ENCODE measurements at places on chromosomes 12 and 14.

DNA sequence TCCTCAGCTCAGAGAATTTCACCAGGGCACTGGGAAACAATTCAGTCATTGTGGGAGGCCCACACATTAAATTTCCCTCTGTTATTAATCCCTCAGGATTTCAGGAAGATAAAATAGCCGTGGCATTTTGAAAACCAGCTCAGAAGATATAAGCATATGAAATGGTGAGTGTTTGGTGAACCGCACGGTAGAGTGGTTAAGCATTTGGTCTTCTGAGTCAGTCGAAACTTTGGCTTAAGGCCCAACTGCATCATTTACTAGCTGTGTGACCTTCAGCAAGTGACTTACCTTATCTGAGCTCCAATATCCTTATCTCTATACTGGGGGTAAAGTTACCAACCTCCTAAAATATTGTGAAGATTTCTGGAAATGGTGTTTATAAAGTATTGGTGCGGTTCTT lies 5.2 kb upstream of the VRK1 start:
- H3K4me3 ChIP-seq: no peak overlapping the region
- H3K27ac ChIP-seq: no peak overlapping the region
- no peaks in the 10 kb centered on the region for H3K36me3 ChIP-seq
- no peak for ATAC-seq
- H3K4me1 ChIP-seq: no peaks in the 10 kb centered on the region
- no peaks in the 10 kb centered on the region for H3K27me3 ChIP-seq

- no peak overlapping the region for H3K27ac ChIP-seq
- H3K27me3 ChIP-seq: peaks cover 56% of the 10 kb centered on the region
- H3K4me1 ChIP-seq: no peaks in the 10 kb centered on the region
- H3K36me3 ChIP-seq: no peaks in the 10 kb centered on the region
- no peak overlapping the region for H3K4me3 ChIP-seq
- ATAC-seq: no peak
Observed at GRCh38 chr12:56872366-56872765, 61.8 kb downstream of the SDR9C7 start.

- H3K4me1 ChIP-seq: peaks cover 18% of the 10 kb centered on the region
- no peaks in the 10 kb centered on the region for H3K27me3 ChIP-seq
- no peak overlapping the region for H3K27ac ChIP-seq
- peaks cover 8% of the 10 kb centered on the region for H3K36me3 ChIP-seq
- H3K4me3 ChIP-seq: no peak overlapping the region
Observed at GRCh38 chr12:21434699-21435098, 2.8 kb upstream of the PYROXD1 start.

- H3K27ac ChIP-seq: no peak overlapping the region
- no peaks in the 10 kb centered on the region for H3K27me3 ChIP-seq
- peaks cover 25% of the 10 kb centered on the region for H3K4me1 ChIP-seq
- H3K36me3 ChIP-seq: peaks cover 47% of the 10 kb centered on the region
Observed at GRCh38 chr12:119994892-119995658, 6.0 kb downstream of the BICDL1 start.

- H3K36me3 ChIP-seq: peaks cover 46% of the 10 kb centered on the region
- no peak for ATAC-seq
- H3K27ac ChIP-seq: no peak overlapping the region
- H3K27me3 ChIP-seq: no peaks in the 10 kb centered on the region
Observed at GRCh38 chr14:91117960-91118359, 4.1 kb downstream of the DGLUCY start.

DNA sequence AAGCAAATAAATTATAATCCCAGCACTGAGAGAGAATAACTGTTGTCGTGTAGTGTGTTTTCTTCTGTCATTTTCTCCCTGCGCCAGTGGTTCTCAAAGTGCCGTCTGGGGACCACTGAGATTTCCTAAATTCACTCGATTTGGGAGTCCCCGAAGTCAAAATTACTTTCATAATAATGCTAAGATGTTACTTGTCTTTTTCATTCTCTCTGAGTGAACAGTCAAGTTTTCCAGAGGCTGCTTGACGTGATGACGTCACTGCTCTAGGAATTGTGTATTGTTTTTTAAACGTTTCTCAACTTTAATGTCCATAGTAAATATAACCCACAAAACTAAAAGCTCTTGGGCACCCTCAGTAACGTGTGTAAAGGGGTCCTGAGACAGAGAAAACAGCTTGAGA lies 796 bp upstream of the POP5 start:
- peak overlapping the region; percentile 87 for H3K27ac ChIP-seq
- peak overlapping the region; percentile 96 for H3K4me3 ChIP-seq
- peaks cover 8% of the 10 kb centered on the region for H3K36me3 ChIP-seq
- no peaks in the 10 kb centered on the region for H3K27me3 ChIP-seq
- no peak for ATAC-seq

DNA sequence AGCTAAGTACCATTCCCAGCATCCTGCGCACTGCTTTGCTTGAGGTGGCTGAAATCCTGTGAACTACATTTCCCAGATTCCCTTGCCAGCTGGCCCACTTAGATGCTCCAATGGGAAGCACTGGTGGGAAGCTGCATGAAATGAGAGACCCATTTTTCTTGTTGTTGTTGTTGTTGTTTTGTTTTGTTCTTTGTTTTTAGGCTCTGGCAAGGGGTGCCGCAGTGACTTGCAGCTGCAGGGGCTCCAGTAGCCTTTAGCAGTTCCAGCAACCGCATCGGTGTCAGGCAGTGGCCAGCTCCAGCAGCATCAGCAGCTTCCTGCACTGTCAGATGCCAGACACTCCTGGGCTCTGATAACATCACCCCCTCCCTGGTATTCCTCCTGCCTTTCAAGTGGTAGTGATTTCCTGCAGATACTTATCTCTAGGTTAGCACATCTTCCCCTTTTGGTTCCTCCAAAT lies 8.8 kb upstream of the EGLN3 start:
- H3K4me3 ChIP-seq: no peak overlapping the region
- no peaks in the 10 kb centered on the region for H3K36me3 ChIP-seq
- no peaks in the 10 kb centered on the region for H3K27me3 ChIP-seq

GRCh38 chr12:26034371-26035142 lies 76.1 kb downstream of the RASSF8 start:
- H3K27me3 ChIP-seq: no peaks in the 10 kb centered on the region
- no peaks in the 10 kb centered on the region for H3K36me3 ChIP-seq
- no peak overlapping the region for H3K27ac ChIP-seq
- no peak for ATAC-seq

DNA sequence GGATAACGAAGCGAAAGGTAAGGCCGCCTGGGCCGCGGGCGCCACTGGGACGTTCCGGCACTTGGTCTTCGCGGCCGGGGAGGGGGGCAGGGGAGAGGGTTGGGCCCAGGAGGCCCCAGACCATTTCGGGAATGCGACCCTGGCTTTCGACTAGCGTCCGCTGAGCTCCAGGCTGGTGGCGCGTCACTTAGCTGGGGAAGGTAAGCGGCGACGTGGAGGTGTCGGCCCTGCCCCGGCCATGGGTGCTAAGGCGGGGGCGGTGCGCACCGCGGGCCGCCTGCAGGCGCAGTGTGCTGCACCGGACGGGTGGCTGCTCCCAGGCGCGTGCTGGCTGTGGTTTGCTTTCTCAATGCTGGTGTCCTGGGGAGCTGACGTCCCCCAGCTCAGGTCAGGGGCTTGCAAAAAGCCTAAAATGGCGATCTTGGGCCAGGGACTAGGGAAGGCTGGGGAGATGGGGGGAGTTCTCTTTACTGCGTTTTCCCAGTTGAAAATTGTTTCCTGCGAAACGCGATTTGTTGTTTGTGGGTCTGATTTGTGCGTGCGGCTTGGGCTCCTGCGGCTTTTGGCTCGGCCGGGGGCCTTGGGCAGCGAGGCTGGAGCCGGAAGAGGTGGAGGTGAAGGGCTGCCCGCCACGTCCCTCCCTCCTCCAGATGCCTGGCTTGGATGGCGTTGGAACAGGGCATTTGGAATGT lies 1.2 kb downstream of the HOXC10 start:
- H3K27me3 ChIP-seq: peaks cover 100% of the 10 kb centered on the region
- ATAC-seq: no peak
- H3K4me3 ChIP-seq: no peak overlapping the region
- H3K4me1 ChIP-seq: peaks cover 40% of the 10 kb centered on the region
- no peak overlapping the region for H3K27ac ChIP-seq

DNA sequence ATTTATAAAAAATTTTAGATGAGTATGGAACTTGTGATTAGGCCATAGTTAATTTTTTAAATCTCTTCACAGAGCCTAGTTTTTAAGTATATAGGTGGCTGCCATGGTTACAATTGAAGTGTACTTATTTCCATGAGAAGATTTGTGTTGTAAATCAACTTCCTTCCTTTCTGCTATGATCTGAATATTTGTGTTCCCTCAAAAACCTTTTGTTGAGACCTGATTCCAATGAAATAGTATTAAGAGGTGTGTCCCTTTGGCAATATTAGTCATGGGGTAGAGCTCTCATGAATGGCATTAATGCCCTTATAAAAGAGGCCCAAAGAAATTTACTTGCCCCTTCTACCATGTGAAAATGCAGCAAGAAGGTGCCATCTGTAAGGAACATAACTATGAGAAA lies 28.8 kb downstream of the ETNK1 start:
- no peaks in the 10 kb centered on the region for H3K27me3 ChIP-seq
- no peak overlapping the region for H3K27ac ChIP-seq
- H3K4me1 ChIP-seq: peaks cover 49% of the 10 kb centered on the region
- H3K36me3 ChIP-seq: peaks cover 42% of the 10 kb centered on the region

DNA sequence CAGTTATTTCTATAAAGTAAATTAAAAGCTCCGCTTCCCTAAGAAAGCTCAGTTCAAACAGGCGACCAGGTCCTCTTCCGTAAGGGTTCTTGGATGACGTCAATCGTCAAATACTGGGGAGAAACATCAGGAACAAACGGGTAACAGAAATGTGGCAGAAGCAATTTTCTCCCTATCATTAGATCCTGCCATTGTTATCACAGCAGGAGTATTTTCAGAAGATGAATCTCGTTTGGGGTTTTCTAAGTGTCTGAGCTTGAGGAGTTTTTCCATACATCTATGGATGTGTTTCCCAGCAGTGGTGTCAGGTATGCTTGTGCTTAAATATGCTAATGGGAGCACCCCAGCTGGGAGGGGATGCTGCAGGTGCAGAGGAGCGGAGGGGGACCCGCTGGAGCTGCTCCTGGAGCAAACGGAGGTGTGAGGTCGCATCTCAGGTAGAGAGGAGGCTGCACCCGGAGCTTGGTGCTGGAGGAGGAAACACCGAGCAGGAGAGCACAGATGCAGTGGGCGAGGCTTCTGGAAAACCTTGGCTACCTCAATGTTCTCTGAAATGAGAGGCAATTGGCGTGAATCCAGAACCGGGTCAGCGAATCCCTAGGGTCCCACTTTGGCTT lies 795.5 kb downstream of the AACS start:
- no peaks in the 10 kb centered on the region for H3K4me1 ChIP-seq
- no peaks in the 10 kb centered on the region for H3K27me3 ChIP-seq
- no peak overlapping the region for H3K4me3 ChIP-seq
- H3K27ac ChIP-seq: no peak overlapping the region
- ATAC-seq: no peak
- no peaks in the 10 kb centered on the region for H3K36me3 ChIP-seq

- ATAC-seq: no peak
- H3K4me3 ChIP-seq: no peak overlapping the region
- peaks cover 25% of the 10 kb centered on the region for H3K27me3 ChIP-seq
Observed at GRCh38 chr14:63288853-63289252, 29.9 kb downstream of the GPHB5 start.

- no peak overlapping the region for H3K27ac ChIP-seq
- no peaks in the 10 kb centered on the region for H3K27me3 ChIP-seq
- no peak for ATAC-seq
- H3K36me3 ChIP-seq: peaks cover 22% of the 10 kb centered on the region
- H3K4me1 ChIP-seq: peaks cover 60% of the 10 kb centered on the region
Observed at GRCh38 chr12:122845041-122845864, 10.0 kb downstream of the HIP1R start.

GRCh38 chr12:87988534-87988933 lies 40.7 kb downstream of the C12orf50 start:
- peaks cover 18% of the 10 kb centered on the region for H3K27me3 ChIP-seq
- H3K4me1 ChIP-seq: no peaks in the 10 kb centered on the region
- H3K36me3 ChIP-seq: no peaks in the 10 kb centered on the region
- no peak overlapping the region for H3K4me3 ChIP-seq
- no peak overlapping the region for H3K27ac ChIP-seq

DNA sequence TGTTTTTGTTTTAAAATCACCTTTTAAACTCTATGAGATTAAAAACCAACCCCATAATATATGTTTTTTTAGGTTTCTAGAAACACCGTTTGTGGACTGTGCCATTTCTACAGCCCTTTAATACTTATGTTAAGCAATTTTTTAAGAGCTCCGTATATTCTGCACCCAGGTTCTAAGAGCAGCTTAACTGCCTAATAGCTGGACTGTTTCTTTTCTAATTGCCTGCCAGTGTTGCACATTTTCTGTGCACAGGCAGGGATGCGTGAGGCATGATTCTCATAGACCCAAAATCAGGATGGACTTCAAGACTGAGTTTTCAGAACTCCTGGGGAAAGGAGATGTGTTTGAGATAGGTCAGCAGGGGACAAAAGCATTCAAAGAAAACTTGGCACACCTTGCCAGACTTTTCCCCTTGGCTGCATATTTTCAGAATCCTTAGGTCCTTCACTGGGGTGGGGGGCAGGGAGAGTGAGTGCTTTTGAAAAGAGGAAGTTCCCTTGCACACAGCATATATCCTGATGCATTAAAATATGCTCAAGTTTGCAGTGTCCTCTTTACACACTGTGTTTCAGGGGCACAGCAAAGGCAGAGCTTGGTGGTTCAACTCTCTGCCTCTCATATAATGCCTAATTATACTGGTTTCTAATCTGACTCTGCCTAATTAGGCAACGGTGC lies 27.9 kb downstream of the TMEM30B start:
- H3K36me3 ChIP-seq: no peaks in the 10 kb centered on the region
- H3K27me3 ChIP-seq: peaks cover 9% of the 10 kb centered on the region
- H3K27ac ChIP-seq: no peak overlapping the region
- no peak for ATAC-seq

DNA sequence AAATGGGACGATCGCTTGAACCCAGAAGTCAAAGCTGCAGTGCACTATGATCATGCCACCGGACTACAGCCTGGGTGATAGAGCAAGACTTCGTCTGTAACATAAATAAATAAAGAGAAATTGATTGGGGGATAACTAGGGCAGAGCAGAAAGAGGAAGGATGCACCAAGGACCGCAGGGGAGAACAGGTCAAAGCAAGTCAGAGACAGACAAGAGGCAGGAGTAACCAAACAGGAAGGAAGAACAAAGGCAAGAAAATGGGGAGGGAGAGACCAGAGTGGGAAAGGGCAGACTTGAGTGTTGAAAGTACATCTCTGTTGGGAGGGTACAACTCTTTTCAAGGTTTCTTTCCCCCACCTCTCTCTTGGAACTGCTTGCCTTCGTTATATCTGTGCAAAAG lies 50.8 kb upstream of the ELK3 start:
- H3K4me1 ChIP-seq: peaks cover 30% of the 10 kb centered on the region
- peak overlapping the region; percentile 33 for H3K27ac ChIP-seq
- no peaks in the 10 kb centered on the region for H3K27me3 ChIP-seq
- no peaks in the 10 kb centered on the region for H3K36me3 ChIP-seq
- peak; percentile 79 for ATAC-seq

DNA sequence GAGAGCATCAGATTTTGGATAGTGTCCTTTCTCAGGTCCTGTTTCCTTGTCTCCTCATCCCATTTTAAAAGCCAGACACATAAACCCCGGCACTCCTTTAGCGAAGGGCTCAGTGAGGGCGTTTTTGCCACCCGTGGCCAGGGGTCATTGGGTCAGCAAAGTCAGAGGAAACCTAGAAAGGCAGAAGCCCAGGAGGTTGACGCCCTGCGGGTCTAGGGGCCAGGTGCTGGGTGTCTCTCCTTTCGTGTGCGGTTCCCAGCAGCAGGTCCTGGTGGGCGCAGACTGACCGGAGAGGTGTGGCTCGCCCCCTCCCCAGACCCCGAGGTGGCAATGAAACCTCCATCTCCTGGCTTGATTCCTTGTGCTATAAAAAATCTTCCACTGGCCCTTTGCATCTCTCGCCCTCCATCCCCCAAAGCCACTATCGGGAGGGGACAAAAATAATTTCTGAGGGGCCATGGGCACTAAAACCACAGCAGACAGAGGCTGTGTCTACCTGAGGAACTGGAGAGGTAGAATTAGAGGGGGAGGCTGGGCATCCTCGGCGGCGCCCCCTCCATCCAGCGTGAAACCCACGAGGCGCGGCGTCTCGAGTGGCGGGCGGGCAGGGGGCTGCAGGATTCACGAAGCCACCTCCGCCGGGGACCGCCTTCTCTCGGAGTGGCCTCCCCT lies 858 bp upstream of the FRMD6 start:
- no peaks in the 10 kb centered on the region for H3K36me3 ChIP-seq
- peak overlapping the region; percentile 72 for H3K4me3 ChIP-seq
